ENCODE measurements at places on chromosomes 16 and 17.

- no peak for DNase-seq
These were observed 28.6 kb upstream of the NDRG4 start for GRCh38 chr16:58471209-58471975.

GRCh38 chr17:5800131-5800530, 215.8 kb upstream of the NLRP1 start:
- DNase-seq: no peak

GRCh38 chr16:14003074-14003570, 68.0 kb upstream of the MRTFB start:
- DNase-seq: peak; percentile 90

DNA sequence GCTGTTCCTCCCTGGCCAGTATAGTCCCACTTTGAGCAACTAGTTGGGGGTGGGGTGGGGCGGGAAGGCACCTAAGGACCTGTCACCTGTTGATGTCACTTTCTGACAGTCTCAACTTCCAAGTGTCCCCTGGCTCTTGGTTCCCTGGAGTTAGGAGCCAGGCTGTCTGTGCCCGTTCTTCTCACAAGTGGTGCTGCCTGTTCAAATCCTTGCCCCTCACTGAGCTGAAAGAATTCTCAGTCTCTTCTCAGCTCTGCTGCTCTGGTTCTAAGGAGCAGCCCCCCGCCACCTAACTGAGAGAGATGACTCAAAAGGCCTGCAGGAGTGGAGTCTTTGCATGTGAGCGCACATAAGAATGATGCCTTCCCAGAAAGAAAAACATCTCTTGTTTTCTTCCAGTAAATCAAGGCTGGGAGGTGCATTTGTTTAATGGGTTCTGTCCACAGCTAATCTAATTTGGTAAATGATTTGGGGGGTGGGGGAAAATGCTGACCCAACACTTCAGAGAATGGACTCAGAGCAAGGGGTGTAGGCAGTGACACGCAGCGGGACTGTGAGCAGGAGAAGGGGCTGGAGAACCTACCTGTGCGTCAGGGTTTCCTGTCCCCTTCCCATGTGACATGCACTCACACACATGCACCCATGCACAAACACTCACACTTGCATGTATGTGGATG, 78.2 kb upstream of the NLRP1 start:
- DNase-seq: no peak

GRCh38 chr16:8262299-8262698, 328.0 kb downstream of the TMEM114 start:
- DNase-seq: no peak

- DNase-seq: no peak
These were observed 1.8 kb downstream of the ALYREF start for GRCh38 chr17:81889602-81890001.

DNA sequence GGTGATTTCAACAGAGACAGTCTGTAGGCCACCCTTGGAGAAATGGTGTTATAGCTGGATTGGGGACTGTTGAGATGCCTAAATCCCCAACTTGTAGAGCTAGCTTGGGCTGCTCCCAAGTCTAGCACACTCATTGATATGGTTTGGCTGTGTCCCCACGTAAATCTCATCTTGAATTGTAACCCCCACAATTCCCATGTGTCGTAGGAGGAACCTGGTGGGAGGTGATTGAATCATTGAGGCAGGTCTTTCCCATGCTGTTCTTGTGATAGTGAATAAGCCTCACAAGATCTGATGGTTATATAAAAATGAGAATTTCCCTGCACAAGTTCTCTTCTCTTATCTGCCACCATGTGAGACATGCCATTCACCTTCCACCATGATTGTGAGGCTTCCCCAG, 536.0 kb downstream of the CDH13 start:
- no peak for DNase-seq

- DNase-seq: no peak
These were observed 174.3 kb downstream of the MAP2K6 start for GRCh38 chr17:69588827-69589239.

DNA sequence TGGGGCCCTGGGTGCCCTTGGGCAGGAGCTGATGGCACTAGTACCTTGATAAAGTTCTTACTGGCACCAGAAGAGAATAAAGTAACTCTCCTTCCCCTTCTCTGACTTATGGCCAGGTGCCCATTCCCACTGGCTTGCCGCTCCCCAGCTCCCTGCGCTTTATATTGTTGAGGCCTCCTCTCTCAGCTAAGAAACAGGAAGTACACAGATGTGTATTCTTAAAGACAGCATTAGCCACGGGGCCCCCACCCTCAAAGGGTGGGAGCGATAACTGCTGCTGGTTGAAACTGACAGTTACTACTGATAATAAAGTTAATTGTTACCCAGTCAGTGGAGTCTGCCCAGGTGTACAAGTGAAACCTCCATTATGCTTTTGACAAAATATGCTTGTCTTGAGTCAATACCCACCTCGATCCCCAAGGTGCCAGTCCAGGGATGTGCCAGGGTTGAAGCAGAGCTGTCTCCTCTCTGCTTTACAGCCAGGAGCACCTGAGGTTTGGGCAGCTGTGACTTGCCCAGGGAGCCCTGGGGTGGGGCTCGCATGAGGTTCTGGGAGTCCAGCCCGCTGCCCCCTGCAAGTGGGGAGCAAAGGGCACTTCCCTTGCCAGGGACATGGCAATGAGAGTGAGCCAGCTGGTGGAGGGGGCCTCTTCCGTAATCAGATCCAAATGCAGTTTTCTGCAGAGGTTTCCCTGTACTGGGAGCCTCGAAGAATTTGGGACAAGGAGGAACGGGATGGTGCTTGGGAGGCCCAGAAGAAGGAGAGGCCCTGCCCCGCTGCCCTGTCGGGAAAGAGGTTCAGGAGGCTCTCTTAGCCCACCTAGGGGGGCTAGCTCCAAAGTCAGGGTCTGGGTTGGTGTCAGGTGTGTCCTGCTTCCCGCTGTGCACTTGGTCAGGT, 5.4 kb upstream of the CLDN9 start:
- no peak for DNase-seq

- peak; percentile 87 for DNase-seq
These were observed at the start of gene MLLT6 for GRCh38 chr17:38704606-38705522. Gene MLLT6 (plus strand): TSS chr17:38705273. CDS start chr17:38705633, 360 bp downstream.

DNA sequence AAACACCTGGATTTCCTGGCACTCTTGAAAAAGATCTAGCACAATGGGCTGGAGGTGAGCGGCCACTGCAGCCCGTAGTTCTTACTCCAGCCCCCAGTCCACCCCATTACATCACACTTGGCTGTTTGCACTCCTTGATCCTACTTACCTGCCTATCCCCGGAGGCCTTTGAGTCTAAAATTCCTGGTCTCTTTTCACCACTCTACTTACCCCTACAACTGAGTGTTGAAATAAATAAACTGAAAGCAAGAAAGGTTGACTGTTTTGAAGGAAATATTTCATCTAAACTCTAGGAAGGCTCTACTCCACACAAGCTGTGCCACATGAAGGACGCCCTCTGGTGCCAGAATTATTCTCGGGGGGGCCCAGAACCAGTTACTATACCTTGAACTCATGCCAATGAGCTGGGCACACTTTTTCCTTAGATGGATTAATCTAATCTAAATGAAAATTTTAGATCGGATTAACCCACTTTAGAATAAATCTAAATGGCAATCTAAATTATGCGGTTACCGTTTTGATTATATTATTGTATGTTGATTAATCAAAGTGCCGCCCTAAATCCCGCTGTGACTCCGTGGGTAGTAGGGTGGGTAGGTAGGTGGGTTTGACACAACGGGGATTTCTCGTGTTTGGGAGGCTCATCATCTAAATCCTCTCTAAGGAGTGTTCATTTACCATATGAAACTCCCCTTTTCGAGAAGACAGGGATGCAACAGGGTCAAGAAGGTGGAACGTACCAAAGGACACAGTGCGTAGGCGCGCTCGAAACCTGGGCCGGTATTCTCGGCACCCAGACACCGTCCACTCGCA, 651 bp upstream of the EIF1 start:
- DNase-seq: peak; percentile 55

DNA sequence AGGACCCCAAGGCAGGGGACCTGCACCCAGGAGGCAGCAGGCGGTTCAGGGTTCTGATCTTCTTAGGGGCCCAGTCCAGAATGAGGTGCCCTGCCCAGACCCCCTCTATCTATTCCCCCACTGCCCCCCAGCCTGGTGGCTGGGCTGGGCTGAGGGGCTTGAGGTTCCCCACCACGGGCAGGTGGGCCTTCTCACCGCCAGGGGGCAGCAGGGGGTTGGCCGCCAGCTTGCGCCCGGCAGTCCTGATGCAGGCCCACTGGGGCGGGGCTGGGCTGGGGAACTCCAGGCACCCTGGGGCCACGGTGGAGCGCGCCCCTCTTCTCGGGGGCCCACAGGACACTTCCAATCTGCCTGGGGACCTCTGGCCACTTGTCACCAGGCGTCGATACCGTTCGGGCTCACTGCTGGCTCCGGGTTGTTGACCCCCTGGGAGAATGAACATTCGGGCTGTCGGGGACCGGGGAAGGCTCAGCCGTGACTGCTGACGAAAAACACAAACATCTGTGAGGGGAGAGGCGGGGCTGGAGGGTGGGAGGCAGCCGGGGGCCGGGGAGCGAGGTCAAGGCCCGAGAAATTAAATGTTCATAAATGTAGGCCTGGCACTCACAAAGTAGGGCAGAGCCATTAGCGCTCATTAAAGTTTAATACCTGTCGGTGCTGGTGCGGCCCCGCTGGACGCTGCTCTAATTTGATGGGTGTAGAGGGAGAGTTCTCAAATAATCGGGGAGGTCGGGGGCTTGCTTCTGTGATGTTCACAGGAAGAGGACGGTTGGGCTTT, 219.3 kb upstream of the GSE1 start:
- DNase-seq: peak; percentile 79

DNA sequence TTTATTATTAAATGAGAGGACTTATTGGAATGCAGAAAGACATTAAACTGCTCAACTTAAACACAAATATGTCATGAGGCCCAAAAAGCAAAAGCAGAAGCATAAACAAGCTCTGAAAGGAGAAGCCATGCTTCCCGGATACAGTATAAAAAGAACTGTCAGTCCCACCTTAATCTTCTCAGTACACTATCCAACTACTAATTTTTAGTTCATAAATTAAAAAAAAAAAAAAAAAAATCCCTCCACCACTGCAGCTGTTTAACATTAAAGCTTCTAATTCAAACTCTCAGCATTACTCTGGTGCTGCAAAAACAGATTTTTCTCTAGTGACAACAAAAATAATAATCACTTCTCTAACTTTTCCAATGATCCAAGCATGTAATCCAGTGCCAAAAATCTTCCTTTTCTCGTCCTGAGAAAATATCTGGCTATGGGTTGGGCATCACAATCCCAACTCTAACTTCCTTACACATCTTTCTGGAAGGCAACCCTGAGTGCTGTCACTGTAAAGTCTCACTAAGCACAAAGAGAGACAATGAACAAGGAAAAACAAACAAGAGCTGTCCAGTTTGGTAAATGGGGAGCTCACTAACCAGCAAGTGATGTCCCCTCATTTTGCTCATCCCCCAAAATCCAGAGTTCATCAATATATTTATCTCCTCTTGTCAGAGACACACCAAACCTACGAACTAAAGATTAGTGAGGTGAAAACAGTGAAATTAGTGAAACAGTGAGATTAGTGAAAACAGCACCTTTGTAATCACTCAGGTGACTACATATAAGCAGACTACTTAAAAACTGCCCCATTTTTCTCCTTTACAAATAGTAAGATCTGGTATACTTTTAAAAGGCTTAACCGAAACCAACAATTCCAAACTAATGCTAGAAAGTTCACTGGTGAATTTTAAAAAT, 5.5 kb downstream of the USP32 start:
- no peak for DNase-seq

GRCh38 chr17:55740511-55741355, 10.1 kb upstream of the PCTP start:
- DNase-seq: no peak

DNA sequence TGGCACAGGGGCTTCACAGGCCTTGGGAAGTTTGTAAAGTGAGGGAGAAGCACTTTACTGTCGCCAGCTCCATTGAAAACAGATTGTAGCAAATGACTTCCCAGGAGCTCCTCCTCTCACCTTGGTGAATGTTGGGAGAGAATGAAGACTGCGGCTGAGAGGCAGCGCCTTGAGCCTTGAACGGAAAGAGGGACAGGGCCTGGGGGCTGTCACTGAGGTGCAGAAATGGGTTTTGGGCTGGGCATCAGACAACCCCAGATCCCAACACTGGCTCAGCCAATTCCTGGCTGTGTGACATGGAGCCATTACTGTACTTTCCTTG, 603 bp upstream of the MRTFB start:
- DNase-seq: no peak

- peak; percentile 77 for DNase-seq
These were observed 44.5 kb downstream of the ZNRF1 start for GRCh38 chr16:75043175-75043895.

GRCh38 chr17:1484060-1484535, 8.4 kb downstream of the MYO1C start:
- DNase-seq: no peak

- DNase-seq: peak; percentile 82
These were observed 167.7 kb upstream of the CIBAR2 start for GRCh38 chr16:85279825-85280545.

- DNase-seq: no peak
These were observed 2.4 kb upstream of the PERCC1 start for GRCh38 chr16:1428511-1428910.

DNA sequence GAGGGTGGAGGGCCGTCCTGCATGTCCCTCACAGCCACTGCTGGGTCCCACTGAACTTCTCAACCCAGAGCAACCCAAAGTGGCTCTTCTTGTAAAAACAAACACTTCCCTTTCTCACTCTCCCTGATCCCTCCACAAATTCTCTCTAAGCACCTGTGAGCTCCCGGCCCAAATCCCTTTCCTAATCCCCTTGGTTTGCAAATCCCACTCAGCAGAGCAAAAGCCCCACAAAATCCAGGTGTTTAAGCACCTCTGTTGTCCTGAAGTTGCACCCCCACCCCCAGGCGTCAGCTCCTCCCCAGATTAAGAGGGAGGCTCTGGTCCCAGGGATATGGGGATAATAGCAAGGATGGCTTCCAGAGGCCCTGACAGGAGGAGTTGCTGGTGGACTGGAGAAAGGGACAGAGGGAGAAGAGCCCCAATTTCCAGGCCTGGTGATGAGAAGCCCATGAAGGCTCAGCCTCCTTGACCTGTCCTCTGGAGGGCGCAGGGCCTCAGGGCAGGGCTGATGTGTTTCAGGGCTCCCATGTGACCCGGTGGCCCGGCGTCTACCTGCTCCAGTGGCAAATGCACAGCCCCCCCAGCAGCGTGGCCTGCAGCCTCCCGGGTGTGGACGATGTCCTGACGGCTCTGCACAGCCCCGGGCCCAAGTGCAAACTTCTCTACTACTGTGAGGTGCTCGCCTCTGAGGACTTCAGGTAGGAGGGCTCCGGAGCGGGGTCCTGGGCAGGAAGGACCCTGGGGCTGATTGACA, 23.0 kb downstream of the NAGPA start:
- no peak for DNase-seq

GRCh38 chr17:28711723-28712031, at the start of gene PROCA1:
Gene PROCA1 (minus strand): TSS chr17:28711888. CDS start chr17:28711660, 228 bp downstream.
- DNase-seq: no peak
